Mucosa of gallbladder (tissue), 1 donor: ENCODE measurements at places on chromosomes 2 and 18. TPM values are rescaled to one million over a fixed set of nuclear protein-coding genes. Genes with fewer than 3 reads are reported as not detected.

Gene ARHGAP25
- total RNA-seq, result 12.6 TPM

Gene LRRTM1
- 1.2 TPM for total RNA-seq

Gene M1AP
- 2.0 TPM for total RNA-seq

Gene TSGA10
- 9.3 TPM for total RNA-seq

Gene CROCC2
- total RNA-seq, result 0.09 TPM

DNA sequence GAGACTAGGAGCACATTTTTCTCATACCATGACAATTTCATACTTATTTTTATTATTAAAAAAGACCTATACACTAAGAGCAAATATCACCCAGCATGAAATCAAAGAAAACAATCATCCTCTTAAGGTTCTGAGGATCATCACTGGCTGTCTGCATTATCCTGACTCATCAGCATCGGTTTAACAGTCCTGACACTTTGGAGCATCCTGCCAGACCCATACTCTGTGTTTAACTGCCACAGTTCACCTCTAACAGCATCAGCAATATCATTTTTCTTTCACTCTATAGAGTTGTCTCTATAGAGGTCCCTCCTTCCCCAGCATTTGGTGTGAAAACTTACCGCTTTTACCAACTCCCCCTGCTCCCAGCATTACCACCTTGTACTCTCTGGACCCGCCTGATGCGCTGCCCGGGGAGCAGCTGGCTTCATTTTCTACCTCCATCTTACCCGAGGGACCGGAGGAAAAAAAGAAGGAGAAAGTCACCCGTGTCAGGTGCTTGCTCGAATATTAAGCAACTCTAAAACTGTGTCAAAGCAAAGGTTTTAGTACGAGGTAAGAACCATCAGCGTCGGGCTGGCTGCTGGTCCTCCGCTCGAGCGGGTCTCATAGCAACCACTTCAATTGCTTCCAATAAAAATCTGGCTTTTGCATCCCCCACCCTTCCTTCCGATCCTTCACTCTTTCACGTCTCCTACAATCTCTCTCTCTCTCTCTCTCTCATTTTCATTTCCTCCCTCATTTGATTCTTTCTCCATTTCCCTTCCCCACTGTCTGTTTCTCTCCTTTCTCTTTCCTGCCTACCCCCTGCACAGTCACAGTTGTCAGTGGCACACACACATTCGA lies at the start of gene RIT2:
RIT2 (minus strand) TSS at position 610 of the 846 bp plus-strand sequence.
- no peak for DNase-seq

GRCh38 chr2:234133004-234133403 lies 82.5 kb downstream of the SPP2 start:
- DNase-seq, result no peak

DNA sequence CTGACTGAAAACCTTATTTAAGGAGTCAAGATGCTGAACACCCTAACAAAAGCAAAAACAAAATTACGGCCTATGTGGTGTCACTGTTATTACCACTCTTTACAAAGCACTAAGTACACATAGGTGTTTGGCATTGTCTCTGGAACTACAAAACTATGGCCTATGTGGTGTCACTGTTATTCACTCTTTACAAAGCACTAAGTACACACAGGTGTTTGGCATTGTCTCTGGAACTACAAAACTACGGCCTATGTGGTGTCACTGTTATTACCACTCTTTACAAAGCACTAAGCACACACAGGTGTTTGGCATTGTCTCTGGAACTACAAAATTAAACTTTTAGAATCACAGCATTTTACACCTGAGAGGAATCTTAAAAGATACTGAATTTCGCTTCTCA lies 47.4 kb downstream of the SLC35F5 start:
- DNase-seq, result no peak

DNA sequence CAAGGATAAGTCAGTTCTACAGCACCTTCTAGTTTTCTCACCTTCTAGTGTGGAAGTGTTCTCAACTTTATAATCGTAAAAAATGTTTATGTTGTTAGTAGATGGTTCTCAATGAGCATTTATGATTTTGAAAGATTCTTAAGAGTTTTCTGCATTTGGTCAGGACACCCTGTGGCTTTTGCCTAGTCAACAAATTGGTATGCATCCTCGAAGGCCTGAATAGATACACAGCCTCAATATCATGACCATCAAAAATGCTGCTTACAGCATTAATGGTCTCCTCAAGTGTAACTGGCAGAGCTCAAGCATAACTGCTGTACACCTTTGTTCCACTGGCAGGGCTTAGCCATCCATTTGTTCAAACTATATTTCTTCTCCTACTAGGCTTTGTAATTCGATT lies 96.7 kb downstream of the CRACDL start:
- no peak for DNase-seq

GRCh38 chr2:150143087-150143536 lies 344.4 kb downstream of the RND3 start:
- no peak for DNase-seq

GRCh38 chr18:23266717-23267446 lies 131.6 kb downstream of the CABLES1 start:
- no peak for DNase-seq

GRCh38 chr2:9573013-9573720 lies 17.5 kb upstream of the ADAM17 start:
- no peak for DNase-seq

DNA sequence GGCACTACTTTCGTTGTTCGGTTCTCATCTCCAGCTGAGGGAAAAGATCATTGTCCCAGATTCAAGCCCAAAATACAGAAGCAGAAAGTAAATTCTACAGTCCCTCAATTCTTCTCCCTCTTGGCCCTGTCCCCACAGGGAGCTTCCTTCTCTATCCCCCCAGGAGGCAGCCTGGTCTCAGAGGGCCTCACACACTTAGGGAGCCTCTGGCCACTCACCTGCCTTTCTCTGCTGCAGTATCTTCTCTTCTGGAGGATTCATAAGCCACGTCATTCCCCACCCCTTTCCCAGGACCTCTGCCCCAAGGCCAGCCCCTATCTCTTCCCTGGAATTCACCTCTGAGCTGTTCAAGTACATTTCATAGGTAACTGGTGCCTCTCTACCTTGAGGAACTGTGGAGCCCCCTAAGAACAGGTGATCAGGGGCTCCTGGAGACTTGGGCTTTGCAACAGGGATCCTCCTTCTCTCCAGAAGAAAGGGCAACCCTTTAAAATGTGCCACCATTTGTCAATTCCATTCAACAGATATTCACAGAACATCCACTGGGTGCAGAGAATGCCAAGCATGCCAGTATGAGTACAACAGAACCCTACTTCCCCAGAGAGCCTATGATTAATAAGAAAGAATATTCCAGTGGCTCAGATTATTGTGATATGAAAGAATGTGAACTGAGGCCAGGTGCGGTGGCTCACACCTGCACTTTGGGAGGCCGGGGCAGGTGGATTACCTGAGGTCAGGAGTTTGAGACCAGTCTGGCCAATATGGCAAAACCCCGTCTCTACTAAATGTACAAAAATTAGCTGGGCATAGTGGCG lies 72.9 kb downstream of the CIB4 start:
- DNase-seq, result no peak
